Daoy (cell line): ENCODE measurements at places on chromosomes 13 and 19.
A peak's percentile ranks its signal among the peaks of the same experiment; 100 is the strongest.

DNA sequence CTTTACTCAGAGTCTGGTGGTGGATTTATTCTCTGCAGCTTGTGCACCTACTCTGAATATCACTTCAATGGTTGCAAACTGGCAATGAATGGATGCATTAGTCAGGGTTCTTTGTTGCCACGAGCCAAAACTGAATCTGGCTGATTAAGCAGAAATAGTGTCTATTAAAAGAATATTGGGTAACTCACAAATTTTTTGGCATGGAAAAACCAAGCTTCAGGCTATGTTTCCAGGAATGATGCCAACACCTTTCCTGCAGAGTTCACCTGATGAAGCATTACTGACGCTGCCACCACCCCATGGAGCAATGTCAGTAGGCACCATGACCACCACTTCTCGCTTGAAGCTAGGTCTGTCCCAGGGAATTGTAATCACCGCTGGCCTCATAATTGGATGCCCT lies 597.8 kb upstream of the SLC10A2 start:
- no peak for DNase-seq

GRCh38 chr13:83168590-83168989 lies 713.7 kb downstream of the SLITRK1 start:
- no peak for DNase-seq

DNA sequence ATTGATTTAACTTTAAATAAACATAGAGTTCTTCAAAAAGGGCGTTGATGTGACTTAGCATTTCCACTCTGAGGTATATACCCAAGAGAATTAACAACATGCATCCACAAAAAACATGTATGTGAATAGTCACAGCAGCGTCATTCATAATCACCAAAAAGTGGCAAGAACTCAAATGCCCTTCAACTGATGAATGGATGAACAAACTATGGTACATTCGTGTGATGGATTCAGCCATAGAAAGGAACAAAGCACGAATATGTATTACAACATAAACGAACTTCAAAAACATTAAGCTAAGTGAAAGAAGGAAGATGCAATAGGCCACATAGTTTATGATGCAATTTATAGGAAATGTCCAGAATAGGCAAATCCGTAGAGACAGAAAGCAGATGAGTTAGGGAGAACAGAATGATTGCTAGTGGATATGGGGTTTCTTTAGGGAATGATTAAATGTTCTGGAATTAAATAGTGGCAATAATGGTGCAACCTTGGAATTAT lies 72.3 kb upstream of the UQCRFS1 start:
- no peak for DNase-seq

DNA sequence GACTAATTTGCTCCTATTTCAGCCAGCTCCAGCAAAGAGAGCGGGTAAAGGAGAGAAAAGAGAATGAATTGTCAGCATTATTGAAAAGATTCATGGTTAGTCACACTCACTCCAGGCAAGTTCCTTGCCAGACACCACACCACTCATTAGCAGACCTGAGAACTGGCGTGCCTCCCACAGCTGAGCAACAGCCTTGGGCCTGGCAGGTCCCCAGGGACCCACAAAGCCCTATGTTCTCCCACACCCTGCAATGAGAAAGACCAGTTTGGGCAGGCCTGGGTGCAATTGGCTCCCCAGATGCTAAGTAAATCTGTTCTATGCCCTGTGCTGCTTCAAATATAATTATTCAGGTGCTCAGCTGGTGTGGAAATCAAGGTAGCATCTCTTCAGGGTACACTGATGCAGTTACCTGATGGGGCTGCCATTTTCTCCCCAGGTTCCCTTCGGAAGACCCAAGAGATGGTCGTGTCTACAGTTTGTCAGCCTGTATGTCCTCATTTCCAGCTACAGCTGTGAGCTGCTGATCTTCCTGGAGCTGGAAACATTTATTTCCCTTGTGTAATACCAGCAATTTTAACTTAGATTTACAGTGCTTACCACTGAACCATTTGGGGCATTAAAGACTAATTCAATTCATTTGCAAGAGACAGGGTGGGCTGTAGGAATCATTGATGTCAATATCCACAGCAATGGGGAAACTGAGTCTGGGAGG lies 405.0 kb downstream of the COG6 start:
- DNase-seq = peak; percentile 94

- no peak for DNase-seq
These were observed 23.7 kb downstream of the TPP2 start for GRCh38 chr13:102620516-102620915.

DNA sequence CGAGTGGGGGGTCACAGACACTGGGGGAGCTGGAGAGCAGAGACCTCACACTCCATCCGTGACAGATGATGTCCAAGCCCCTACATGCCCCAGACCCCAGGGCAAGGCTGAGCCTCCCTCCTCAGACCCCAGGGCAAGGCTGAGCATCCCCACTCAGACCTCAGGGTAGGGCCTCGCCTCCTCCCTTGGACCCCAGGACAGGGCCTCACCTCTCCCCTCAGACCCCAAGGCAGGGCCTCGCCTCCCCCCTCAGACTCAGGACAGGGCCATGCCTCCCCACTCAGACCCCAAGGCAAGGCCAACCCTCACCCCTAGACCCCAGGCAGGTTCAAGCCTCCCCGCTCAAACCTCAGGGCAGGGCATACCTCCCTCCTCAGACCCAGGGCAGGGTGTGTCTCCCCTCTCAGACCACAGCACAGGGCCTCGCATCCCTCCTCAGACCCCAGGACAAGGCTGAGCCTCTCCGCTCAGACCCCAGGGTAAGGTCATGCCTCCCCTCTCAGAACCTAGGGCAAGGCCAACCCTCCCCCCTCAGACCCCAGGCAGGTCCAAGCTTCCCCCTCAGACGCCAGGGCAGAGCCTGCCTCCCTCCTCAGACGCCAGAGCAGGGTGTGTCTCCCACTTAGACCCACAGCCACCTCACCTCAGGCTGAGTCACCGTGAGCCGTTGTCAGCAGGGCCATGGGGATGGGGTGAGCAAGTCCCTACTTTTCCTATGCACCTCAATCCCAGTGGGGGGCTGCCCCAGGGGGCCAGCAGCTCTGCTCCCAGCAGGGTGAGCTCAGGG lies 1.7 kb upstream of the S1PR4 start:
- DNase-seq = peak; percentile 92

DNA sequence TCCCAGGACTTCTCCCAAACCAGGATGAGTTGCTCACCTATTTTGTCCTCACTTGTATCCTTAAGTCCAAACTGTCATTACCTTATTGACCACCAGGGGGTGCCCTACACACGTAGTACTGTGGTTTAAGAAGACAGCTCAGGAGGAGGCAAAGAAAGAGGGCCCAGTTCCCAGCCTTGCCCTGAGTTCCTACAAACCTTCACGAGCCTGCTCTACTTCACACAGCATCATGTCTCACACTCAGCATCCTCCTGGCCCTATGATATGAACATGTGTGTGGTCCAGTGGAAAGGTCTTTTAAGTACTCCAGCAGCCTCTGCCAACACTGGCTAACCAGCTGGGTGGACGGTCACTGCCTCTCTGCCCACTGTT lies 8.1 kb upstream of the ZNF784 start:
- DNase-seq = peak; percentile 87

GRCh38 chr19:29812881-29813275 lies 1.1 kb downstream of the CCNE1 start:
- no peak for DNase-seq

GRCh38 chr13:100234006-100234405 lies 145.1 kb downstream of the PCCA start:
- no peak for DNase-seq

GRCh38 chr19:35636651-35637050 lies 4.9 kb upstream of the ETV2 start:
- no peak for DNase-seq

DNA sequence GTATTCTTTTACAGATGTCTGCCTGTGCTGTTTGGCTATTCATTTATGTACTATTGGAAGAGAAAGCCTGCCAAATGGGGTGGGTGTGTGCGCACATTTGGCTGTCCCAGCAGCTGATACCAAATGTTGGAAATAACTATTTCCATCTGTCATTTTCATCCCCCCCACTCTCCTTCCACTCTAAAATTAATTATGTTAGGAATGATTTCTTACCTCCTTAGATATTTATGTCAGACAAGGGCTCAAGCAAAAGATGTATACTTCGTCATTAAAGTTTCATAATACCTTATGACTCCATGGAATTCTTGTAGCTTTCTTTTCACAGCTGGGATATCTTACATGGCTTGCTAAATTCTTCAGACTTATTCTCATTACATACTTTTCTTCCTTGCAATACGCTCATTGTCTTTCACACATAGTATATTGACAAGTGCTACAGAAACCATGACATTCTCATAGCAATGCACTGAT lies 18.6 kb downstream of the ITM2B start:
- no peak for DNase-seq

DNA sequence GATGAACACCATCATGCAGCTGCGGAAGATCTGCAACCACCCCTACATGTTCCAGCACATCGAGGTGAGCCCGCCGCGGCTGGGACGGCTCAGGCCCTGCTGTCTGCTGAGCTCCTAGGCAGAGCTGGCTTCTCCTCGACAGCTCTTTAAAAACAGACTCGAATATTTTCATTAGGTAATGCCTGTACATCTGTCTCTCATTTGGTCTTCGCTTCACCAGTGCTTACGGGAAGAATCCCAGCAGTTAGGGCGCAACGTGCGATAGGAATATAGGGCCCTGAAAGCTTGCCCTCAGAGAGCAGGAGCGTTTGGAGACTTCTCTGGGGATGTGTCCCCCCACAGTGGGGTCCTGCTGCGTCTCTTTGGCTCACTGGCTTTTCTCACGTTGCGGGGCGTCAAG lies 63.8 kb upstream of the LDLR start:
- no peak for DNase-seq

DNA sequence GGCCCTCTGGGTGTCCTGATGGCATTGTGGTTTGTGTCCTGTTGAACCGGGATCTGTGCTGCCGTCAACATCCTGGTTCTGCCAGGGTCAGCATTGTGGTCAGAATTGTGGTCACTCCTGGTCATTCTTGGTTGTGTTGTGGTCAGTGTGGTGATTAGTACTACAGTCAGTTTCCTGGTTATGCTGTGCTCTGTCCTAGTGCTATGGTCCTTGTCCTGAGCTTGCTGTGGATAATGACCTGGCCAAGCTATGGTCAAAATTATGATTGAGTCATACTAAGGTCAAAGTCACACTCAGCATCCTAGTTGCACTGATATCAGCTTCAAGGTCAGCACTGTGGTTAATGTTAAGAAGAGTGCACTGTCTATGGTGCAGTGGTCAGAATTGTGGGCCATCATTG lies 4.5 kb upstream of the OLFM2 start:
- DNase-seq = no peak

GRCh38 chr13:51844862-51845573 lies at the start of gene TMEM272:
Gene TMEM272, minus strand, starts transcription at chr13:51845177. Its CDS starts 6,647 bp downstream, at chr13:51838530.
- peak; percentile 59 for DNase-seq

DNA sequence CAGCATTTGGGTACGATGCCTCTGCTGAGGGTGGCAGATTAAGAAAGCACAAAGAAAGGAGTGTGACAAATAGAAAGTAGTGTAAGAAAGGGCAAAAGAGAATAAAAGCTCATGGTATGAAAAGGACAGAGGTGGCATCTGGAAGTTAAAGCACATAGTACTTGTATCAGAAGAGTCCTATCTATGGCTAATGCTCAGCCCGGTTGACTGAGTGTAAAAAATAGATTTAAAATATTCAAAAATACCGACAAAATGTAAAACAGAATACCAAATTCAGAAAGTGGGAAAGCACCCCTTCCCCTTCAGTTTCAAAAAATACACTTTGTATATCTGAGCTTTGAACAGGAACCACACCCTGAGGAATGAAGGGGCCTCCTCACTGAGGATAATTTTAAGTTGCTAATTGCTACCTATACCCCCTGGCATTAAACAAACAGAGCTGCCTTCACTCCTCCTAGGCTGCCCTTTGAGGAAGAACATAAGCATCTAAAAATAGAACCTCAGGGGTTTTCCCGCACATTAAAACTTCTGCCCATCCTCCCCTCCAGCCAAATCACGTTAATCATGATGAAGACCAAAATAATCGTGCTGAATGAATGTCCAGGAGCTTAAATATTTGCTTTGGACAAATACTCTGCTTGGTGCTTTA lies 43.3 kb downstream of the DLEU7 start:
- peak; percentile 8 for DNase-seq

GRCh38 chr19:44951179-44952159 lies 3.7 kb upstream of the CLPTM1 start:
- peak; percentile 65 for DNase-seq

DNA sequence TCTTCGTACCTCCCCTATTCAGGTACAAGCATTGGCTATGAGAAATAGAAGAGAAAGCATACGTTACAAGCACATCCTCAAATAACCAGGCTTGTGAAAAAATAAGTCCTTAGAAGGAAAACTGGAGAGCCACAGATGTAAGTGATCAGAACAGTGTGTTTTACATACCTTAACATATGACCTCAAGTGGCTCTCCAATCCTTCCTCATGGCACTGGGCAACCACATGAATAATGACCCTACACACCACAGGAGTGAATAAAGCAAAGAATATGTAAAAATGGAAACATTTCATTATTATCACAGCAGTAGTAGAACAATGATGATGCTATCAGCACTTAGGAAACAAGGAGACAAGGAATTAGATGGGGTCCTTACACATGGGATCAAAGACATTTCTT lies 96.5 kb downstream of the DOCK9 start:
- DNase-seq = no peak

GRCh38 chr19:6098574-6098973 lies 11.7 kb downstream of the RFX2 start:
- DNase-seq = no peak

DNA sequence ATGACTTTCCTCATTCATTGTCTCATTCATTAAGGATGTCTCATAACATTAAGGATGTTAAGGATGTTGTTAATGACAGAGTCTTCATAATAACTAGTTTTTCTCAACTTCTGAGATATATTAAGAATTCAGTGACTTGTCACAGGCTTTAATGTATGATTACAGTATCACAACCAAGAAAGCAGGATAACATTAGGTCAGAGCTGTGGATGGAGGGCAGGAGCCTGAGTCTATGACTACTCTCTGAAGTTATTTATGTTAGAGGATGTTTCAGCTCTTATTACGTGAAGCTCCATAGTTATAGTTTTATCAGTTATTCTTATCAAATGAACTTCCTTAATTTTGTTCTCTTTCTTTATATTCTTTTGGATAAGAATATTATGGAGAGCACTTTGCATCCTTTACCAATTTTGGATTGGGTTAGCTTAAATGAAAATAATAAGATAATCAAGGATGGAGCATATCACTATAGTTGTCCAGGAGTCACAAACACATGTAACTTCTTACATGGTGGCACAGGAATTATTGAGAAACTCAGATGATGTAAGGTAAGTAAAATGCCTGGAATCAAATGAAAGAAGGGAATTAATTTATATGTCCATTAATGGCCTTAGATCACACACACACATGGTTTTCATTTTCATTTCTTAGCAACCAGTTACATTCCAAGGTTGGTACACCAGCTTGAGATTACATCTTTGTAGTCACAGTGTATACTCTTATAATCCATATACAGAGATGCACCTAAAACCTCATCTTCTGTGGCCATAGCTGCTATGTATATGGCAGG lies 57.0 kb downstream of the SLC10A2 start:
- no peak for DNase-seq

- DNase-seq = no peak
These were observed 23.9 kb downstream of the MUC16 start for GRCh38 chr19:8986296-8986695.

DNA sequence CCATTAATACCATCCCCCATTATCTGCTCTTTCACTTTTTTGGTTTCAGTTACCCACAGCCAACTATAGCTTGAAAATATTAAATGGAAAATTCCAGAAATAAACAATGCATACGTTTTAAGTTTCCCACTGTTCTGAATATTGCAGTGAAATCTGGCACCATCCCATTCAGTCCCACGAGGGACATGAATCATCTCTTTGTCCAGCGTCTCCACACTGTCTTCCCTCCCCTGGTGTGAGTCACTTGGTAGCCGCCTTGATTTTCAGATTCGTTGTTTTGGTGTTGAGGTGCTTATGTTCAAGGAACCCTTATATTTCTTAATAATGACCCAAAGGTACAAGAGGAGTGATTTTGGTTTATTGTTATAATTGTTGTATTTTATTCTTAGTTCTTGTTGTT lies 246.1 kb downstream of the DCT start:
- DNase-seq = peak; percentile 85
